ENCODE measurements at places on chromosomes 16 and 17. TPM values are rescaled to one million over a fixed set of nuclear protein-coding genes. Genes with fewer than 3 reads are reported as not detected.
A peak's percentile ranks its signal among the peaks of the same experiment; 100 is the strongest.

GRCh38 chr16:86227801-86228200 is 282.5 kb upstream of the FOXF1 start:
- DNase-seq = no peak
- H3K36me3 ChIP-seq = no peaks in the 10 kb centered on the region
- H3K4me1 ChIP-seq = no peaks in the 10 kb centered on the region
- H3K4me3 ChIP-seq = no peak overlapping the region
- H3K27me3 ChIP-seq = no peaks in the 10 kb centered on the region
- no peak overlapping the region for H3K27ac ChIP-seq

DNA sequence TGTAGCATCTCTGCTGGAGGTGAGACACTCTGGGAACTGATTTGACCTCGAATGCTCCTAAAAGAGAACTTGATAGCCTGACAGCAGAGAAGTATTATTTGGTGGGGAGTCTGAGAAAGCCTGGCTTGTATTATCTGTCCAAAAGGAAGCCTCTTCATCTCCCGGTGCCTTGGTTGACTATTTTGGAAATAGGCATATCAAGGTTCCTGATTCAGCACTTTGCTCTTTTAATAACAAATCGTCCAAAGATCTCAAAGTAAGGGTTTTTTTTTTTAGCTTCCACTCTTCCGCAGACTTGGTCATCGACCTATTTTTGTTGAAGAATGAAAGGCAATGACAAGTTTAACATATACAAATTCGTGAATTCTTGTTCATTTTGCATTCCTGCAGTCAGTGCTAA is 14.8 kb downstream of the TMEM186 start:
- DNase-seq = no peak
- peaks cover 14% of the 10 kb centered on the region for H3K36me3 ChIP-seq
- no peak overlapping the region for H3K27ac ChIP-seq
- H3K4me1 ChIP-seq = no peaks in the 10 kb centered on the region
- H3K27me3 ChIP-seq = no peaks in the 10 kb centered on the region

GRCh38 chr16:68289621-68290329 is 21.0 kb downstream of the SLC7A6OS start:
- DNase-seq = peak; percentile 12
- no peaks in the 10 kb centered on the region for H3K27me3 ChIP-seq
- H3K4me3 ChIP-seq = no peak overlapping the region
- peaks cover 50% of the 10 kb centered on the region for H3K4me1 ChIP-seq

DNA sequence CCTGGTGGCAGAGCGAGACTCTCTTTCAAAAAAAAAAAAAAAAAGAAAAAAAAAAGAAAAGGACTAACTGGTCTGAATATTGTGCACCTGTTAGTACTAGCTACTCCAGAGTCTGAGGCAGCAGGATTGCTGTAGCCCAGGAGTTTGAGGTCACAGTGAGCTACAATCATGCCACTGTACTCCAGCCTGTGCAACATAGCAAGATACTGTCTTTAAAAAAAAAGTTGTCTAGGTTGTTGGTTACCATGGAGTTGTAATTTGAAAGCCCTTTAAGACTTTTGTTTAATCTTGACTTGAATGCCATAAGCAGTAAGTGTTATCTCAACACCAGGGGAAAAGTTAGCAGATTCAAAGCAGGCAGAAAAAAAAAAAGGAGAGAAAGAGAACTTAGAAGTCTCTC is 10.9 kb upstream of the C16orf54 start:
- H3K36me3 ChIP-seq = no peaks in the 10 kb centered on the region
- no peak overlapping the region for H3K27ac ChIP-seq
- no peak overlapping the region for H3K4me3 ChIP-seq

GRCh38 chr17:38685491-38685890 is 10.7 kb upstream of the EPOP start:
- no peaks in the 10 kb centered on the region for H3K27me3 ChIP-seq
- H3K27ac ChIP-seq = peak overlapping the region; percentile 6
- H3K36me3 ChIP-seq = no peaks in the 10 kb centered on the region
- no peak overlapping the region for H3K4me3 ChIP-seq
- DNase-seq = peak; percentile 51

DNA sequence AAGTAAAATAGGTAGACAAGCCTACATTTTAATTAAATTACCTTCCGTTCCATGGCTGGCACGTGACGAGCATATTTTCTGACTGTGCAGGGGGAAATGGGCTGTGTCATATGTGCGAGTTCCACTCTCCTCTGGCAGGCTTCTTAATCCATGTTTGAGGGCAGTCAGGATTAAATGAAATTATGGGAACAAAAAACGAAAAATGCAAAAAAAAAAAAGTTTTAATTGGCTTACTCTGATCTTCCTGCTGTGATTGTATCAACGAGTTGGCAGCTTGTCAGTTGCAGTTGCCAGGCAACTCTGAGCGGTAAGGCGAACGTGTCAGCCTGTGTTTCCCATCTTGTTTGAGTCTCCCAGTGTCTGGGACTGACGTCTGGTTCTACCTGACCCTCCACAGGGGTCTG is 302.9 kb upstream of the XYLT1 start:
- H3K4me3 ChIP-seq = no peak overlapping the region
- H3K27ac ChIP-seq = no peak overlapping the region

- H3K27me3 ChIP-seq = no peaks in the 10 kb centered on the region
- peaks cover 52% of the 10 kb centered on the region for H3K36me3 ChIP-seq
- no peak overlapping the region for H3K27ac ChIP-seq
- no peak overlapping the region for H3K4me3 ChIP-seq
- H3K4me1 ChIP-seq = no peaks in the 10 kb centered on the region
- DNase-seq = peak; percentile 18
These were observed 13.4 kb downstream of the GINS2 start for GRCh38 chr16:85675251-85675874.

DNA sequence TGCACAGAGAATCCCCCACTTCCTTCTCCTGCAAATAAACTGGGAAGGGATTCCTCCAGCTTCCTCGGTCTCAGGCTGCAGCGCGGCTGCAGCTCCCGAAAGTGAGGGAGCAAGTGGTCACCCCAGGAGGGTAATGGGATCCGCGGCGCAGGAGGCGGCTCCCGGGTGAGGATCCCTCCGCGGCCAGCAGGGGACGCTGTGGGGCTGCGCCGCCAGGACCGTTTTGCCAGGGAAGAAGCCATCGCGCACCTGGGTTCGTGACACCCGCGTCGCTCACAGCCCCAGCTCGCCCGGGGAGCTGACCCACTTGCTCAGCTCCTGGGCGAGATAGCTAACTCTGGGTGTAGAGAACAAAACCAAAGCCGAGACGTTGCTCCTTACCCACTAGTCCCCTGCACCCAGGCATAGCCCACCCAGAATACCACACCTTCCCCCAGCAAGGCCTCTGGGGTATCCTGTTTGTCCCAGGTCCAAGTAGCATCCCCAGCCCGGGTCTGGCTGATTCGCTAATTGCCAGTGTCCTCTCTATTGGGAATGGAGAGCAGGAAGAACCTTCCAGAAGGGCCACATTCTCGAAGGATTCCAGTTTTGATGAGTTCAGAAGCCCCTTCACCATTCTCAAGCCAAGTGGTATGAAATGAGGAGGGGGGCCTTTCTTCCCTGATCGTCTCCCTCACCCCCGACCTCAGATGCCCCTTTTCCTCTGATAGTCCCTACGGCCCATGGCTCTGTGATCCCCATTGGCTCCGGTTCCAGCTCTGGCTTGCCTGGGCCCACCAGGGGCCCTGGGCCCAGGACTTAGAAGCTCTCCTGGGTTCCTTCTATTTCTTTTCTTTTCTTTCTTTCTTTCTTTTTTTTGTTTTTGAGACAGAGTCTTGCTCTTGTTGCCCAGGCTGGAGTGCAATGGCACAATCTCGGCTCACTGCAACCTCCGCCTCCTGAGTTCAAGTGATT is 14.1 kb downstream of the CYGB start:
- no peaks in the 10 kb centered on the region for H3K36me3 ChIP-seq
- DNase-seq = peak; percentile 79
- no peak overlapping the region for H3K4me3 ChIP-seq
- peaks cover 13% of the 10 kb centered on the region for H3K4me1 ChIP-seq
- H3K27me3 ChIP-seq = peaks cover 19% of the 10 kb centered on the region

- H3K27me3 ChIP-seq = no peaks in the 10 kb centered on the region
- peaks cover 8% of the 10 kb centered on the region for H3K4me1 ChIP-seq
- no peak overlapping the region for H3K4me3 ChIP-seq
- peak; percentile 40 for DNase-seq
These were observed 104.7 kb downstream of the UTP18 start for GRCh38 chr17:51365090-51365489.

DNA sequence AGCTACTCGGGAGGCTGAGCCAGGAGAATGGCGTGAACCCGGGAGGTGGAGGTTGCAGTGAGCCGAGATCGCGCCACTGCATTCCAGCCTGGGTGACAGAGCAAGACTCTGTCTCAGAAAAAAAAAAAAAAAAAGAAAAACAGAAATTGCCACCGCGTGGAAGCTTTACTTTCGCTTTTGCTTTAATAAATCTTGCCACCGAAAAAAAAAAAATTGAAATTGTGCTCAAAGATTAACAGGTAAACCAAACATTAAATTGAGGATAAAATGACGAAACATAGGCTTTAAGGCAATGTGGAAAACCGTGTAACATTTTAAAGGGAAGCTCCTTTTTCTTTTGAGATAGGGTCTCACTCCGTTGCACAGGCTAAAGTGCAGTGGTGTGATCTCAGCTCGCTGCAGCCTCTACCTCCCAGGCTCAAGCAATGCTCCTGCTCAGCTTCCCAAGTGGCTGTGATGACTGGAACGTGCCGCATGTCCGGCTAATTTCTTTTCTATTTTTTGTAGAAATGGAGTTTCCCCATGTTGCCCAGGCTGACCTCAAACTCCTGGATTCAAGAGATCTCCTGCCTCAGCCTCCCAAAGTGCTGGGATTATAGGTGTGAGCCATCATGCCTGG is 40.1 kb downstream of the ZNF276 start:
- H3K27me3 ChIP-seq = no peaks in the 10 kb centered on the region
- DNase-seq = no peak
- H3K36me3 ChIP-seq = peaks cover 41% of the 10 kb centered on the region
- H3K27ac ChIP-seq = peak overlapping the region; percentile 76

DNA sequence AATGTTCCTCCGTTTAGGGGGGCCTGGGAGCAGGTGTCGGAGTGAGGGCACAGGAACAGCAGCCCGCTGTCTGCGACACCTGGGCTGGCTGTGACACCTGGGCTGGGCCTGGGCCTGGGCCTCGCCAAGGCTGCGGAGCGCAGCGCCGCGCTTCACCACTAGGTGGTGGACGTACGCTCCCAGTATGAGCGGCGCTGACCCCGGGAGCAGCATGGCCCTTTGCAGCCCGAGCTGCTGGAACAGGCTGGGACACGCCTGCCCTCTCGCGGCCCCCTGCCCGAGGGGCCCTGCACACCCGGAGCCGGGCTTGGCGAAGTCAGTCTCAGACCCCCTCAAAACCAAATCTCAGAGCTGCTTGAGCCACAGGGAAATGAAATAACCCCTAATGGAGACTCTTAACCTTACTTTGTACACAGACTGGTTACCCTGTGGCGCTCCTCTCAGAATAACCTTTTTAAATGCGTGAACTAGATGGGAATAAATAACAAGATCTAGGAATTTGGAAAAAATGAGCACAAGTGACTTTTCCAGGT is 38.6 kb upstream of the FA2H start:
- no peak overlapping the region for H3K27ac ChIP-seq
- no peaks in the 10 kb centered on the region for H3K36me3 ChIP-seq
- no peak overlapping the region for H3K4me3 ChIP-seq
- DNase-seq = peak; percentile 32
- no peaks in the 10 kb centered on the region for H3K4me1 ChIP-seq

GRCh38 chr17:48500435-48501426 is 30.1 kb downstream of the HOXB1 start:
- no peak for DNase-seq
- H3K4me1 ChIP-seq = no peaks in the 10 kb centered on the region
- H3K27ac ChIP-seq = no peak overlapping the region
- peaks cover 15% of the 10 kb centered on the region for H3K27me3 ChIP-seq

DNA sequence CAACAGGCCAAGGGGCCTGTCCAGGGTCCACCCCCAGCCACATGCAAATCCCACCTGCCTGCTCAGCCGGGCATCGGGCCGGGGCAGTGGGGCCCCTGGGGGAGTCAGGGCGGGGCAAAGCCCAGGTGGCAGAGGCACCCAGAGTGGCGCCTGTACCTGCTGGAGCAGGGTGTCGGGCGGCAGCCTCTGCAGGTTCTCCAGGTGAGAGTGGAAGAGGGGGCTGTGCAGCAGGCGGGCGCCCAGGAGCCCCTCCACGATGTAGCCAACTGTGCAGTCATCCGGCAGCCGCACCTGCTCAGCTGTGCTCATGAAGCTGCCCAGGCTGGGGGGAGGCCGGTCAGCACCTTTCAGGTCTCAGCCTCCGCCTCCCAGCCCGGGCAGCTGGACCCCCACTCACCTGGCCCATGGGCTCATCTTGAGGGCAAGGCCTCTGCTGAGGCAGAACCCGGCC is 2.1 kb downstream of the RFNG start:
- H3K36me3 ChIP-seq = peaks cover 42% of the 10 kb centered on the region
- peaks cover 29% of the 10 kb centered on the region for H3K4me1 ChIP-seq
- DNase-seq = no peak
- H3K27me3 ChIP-seq = no peaks in the 10 kb centered on the region
- no peak overlapping the region for H3K4me3 ChIP-seq

- no peak for DNase-seq
- no peak overlapping the region for H3K4me3 ChIP-seq
- no peak overlapping the region for H3K27ac ChIP-seq
- peaks cover 7% of the 10 kb centered on the region for H3K4me1 ChIP-seq
These were observed 18.1 kb downstream of the TRPV2 start for GRCh38 chr17:16433514-16433913.

DNA sequence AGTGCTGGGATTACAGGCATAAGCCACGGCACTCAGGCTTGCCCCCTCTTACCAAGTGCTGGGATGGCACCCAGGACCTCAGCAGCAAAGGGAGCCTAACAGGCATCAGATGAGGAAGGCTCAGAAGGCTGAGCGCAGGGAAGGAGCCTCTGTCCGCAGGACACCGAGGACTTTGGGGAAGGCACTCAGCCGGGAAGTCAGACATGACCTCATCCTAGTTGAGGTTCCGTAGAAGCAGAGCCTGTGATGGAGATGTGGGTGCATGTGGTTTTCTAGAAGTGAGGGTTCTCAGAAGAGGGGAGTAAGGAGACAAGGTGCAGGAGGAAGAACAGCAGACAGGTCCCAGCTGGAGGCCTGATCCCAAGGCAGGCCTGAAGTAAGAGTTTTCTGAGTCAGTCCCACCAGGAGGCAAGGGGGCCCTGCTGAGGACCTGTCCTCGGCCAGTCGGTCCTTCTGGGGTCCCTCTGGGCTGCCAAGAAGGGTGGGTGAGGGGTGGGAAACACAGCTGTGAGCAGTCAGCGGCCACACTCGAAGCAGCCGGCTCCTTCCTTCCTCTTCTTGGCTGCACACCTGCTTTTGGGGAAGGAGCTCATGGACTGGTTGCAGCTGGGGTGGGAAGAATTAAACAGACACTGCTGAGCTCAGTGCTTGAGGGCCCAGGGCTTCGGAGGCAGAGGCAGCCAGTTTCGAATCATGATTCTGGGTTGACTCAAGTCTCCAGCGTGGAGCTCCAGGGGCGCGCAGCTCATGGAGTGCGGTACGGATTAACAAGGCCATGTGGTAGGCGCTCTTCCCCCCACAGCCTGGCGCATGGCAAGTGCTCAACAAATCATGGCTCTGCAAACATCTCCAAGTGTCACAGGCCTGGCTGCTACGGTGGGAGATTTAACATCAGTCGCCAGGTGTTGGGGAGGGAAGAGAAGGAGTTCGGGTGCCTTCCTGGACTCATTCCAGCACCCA is 38.9 kb upstream of the SNN start:
- peak; percentile 73 for DNase-seq
- no peaks in the 10 kb centered on the region for H3K36me3 ChIP-seq
- H3K4me3 ChIP-seq = no peak overlapping the region
- peaks cover 65% of the 10 kb centered on the region for H3K4me1 ChIP-seq
- peak overlapping the region; percentile 29 for H3K27ac ChIP-seq

The CACNG1 gene
- not detected for polyA plus RNA-seq

The FAM83G gene
- polyA plus RNA-seq = 0.08 TPM

The ORC6 gene
- polyA plus RNA-seq = 0.73 TPM

The CRYBA1 gene
- not detected for polyA plus RNA-seq

The SMIM5 gene
- polyA plus RNA-seq = 0.43 TPM

The CMC2 gene
- polyA plus RNA-seq = 55.3 TPM

Measured in CD14-positive monocyte (primary cell).